ENCODE measurements at places on chromosomes 2 and 18.

DNA sequence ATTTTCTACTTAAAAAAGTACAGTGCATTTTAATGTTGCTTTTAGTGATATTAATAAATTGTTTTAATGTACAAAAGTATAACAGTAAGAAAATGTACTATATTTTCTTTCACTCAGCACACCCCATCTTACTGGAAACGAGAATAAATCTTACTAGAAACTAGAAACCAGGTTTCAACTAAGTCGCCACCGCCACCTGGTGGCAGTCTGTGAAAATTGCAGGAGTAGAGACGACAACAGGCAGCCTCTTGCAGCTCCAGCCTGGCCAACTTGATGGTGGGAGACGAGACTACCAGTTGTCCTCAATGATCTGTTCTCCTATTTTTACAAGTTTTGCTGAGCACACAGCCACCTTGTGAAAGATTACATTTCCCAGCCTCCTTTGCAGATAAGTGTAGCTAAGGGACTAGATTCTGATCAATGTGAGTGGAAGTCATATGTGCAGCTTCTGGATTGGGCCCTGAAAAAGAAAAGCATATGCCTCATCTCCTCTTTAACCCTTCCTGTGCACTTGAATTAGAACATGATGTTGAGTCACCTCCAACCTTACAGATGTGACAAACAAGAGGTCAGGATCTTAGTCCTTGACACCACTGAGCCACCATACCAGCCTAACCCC is 8.7 kb downstream of the OTOF start:
- no peak for DNase-seq

GRCh38 chr2:30872797-30873196 is 65.6 kb upstream of the CAPN13 start:
- DNase-seq = no peak

DNA sequence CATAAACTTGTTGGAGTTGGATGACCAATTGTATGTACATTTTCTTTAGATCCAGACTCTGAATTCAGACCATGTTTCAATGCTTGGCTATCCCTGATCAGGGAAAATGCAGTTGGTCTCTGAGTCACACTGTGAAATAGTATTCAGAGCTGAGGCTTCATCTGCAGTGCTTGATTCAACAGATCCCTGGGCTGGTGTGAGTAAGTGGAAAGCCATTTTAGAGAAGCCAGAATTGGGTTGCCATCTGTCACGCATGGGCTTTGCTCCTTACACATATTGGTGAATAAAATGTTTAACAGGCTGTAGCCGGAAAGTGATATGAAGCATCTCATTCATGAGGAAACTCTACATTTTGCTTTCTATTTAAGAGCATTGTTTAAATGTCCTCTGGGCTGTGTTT is 50.0 kb upstream of the ACYP2 start:
- DNase-seq = no peak

- no peak for DNase-seq
These were observed 729.6 kb upstream of the ZNF804A start for GRCh38 chr2:183868707-183869106.

GRCh38 chr2:129248198-129248597 is 731.3 kb upstream of the RAB6C start:
- DNase-seq = no peak

DNA sequence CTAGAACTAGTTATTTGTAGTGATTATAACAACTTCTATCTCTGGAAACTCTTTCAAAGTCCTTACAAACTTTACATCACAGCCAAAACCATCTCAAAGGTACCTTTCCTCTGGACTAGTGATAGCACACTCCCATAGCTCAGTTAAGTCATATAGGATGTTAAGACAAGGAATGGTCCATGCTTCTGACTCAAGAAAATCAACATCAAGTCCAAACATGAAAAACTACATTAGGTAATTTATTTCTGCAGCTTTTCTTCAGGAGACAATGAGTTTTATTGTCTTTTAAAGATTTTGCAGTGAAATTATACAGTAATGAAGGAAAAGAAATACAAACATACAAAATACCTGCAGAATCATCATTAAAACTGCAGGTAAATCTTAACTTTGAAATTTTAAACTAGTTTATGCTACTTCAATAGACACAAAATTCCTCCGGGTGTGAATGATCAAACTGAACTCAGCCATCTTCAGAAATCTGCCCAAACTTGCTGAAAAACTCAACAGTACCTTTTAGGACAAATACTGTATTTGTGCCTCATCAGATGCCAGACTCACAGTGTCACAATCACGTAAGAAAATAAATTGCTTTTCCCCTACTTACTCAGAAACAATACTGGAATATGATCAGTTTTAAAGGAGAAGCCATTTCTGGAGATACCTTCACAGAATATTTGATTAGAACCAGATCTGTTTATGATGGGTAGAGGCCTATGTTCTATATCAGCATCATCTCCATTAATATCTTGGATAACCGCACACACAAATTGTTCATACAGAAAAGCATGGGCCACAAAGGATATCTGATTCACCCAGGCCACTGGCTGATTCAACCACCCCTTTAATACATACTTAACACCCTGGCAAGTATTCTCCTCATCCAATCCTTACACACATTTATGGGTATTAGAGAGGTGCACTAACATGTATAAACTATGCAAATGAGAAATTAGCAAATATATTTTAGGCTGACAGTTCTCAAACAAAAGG is 2.6 kb downstream of the TMEM131 start:
- no peak for DNase-seq

GRCh38 chr18:26482569-26482968 is 65.8 kb downstream of the KCTD1 start:
- no peak for DNase-seq

DNA sequence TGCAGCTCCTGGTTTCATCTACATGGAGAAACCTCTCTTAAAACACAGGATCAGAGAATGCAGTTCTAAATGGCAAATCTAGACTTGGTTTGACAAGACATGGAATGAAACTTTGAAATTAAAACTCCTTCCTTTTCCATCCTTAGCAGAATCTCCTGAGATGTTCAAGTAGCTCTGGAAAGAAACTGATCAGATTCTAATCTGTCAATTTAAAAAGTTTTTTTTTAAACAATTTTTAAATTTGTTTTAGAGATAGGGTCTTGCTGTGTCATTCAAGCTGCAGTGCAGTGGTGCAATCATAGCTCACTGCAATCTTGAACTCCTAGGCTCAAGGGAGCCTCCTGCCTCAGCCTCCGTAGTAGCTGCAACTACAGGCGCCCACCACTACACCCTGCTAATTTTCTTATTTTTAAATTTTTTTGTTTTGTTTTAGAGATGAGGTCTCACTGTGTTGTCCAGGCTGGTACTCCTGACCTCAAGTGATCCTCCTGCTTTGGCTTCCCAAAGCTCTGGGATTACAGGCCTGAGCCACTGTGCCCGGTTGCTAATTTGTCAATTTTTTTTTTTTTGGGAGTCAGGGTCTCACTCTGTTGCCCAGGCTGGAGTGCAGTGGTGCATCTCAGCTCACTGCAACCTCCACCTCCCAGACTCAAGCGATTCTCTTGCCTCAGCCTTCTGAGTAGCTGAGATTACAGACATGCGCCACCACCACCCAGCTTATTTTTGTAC is 216.7 kb downstream of the TGIF1 start:
- no peak for DNase-seq

DNA sequence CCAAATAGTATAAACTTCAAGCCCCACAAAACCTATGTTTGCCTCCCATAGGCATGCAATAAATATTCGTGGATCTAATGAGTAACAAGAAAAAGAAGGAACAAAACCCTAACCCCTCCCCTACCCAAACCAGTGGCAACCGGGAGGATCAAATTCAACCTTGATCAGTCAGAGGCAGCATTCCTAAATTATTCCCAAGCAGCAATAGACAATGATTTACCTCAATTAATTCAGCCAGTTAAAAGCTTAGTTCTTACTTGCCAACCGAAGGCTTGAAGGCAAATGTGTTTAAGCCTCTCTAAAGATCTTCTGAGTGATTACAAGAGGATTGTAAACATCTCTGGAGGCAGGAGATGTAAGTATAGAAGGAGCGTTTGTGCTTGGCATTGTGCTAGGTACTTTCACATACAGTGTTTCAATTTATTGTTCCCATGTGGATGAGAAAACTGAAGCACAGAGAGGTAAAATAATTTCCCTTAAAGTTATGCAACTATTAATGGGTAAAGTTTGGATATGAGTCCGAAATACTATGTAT is 197.7 kb downstream of the MTX2 start:
- no peak for DNase-seq
